ENCODE measurements at places on chromosomes 7 and 10.

DNA sequence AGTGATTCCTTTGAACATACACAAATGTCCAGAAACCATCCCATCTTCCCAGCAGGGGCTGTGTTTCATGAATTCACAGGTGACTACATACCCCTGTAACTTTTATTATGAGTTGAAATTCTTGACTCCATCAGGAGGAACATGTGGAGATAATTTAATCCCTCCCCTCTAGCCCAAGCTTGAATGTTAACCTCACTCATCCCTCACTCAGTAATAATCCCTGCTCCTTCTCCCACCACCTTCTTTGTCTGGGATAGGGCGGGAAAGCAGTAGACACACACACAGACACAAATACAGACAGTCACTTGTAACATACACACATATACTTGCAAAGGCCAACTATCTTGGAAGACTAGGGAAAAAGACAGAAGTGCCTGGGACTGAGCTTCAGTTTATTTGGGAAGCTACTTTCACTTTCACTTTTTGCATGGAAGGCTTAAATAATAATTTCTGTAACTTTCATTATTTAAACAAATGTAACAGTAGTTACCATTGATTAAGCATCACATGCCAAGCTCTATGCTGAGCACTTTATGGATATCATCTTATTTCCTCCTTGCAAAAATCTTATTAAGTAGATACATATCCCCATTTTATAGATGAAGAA lies 7.3 kb downstream of the AASS start:
- no peak for DNase-seq

DNA sequence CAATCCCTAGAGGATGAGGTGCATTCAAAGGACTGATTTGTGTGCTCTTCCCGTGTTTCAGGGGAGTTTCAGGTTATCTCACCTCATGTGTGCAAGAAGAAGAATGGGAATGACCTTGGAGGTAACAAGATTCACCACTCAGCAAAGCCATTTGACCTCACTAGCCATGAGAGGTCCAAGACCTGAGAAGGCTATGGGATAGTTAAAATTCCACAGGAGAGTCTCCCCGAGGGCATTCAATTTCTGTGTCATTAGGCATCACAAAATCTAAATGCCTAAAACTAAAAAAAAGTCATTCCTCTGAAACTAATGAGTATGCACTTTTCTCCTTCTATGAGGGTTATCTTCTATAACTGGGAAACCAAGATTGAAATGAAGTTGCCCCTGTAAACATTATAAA lies 433.4 kb downstream of the KCNMA1 start:
- no peak for DNase-seq

DNA sequence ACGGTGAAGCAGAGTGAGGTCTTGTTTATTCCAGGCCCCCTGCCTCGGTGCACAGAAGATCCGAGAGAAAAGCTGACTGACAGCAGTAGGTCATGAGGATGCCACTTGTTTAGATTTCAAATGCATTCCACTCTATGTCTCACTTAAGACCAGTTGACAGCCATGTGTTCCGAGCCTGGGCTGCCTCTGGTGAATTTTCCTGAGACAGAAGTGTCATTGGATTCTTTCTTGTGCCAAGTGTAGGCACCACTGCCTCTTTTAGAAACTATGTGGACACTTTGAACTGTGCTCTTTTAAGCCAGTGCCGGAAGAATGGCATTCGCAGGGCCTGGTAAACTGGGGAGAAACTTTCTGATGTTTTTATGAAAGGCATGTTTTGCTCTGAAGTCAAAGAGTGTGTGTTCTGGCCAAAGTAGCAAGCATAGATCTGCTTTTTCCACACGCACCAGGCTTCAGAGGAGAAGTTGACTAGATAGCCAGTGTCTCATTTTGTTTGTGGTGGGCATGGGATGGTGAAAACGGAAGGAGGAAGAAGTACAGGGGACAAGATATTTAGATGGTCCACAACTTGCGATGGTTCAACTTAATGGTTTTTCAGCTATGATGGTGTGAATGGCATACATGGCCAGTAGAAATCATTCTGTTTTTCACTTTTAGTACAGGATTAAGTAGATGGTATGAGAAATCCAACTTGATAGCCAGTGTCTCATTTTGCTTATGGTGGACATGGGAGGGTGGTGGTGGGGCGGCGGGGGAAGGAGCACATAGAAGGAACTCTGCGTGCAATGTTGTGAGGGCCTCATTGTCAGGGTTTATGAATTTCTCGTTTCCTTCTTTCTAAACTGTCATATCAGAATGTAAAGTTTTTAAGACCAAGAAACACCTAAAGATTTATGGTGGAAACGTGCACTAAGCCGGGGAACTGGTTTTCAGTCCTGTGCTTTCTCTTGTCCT lies 41.5 kb downstream of the CYP17A1 start:
- no peak for DNase-seq

DNA sequence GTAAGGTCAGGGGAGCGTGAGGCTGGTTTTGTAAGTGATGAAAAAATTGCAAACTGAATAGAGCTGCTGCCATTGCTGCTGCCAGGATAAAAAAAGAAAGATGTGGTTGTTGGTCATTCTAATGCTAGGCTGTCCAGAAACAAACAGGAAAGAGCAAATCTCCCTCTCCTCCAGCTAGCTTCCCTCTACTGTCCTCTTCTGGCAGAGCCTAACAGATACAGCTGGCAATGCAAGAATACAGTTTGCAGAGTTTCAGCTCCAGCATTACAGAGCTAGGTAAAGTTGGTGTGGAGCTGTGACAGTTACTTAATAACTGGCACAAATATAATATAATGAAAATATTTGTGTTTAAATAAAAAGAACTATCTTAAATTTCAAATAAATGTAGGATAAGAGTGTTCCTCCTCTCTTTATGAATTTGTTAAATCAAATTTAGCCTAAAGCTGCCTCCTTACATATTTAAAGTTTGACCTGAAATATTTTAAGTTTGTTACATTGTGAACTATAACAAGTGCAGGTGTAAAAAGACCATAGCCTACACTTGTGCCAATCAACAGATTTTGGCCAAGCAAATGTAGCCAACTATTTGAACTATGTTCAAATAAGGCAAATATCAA lies 407.7 kb downstream of the SH2D4B start:
- no peak for DNase-seq

DNA sequence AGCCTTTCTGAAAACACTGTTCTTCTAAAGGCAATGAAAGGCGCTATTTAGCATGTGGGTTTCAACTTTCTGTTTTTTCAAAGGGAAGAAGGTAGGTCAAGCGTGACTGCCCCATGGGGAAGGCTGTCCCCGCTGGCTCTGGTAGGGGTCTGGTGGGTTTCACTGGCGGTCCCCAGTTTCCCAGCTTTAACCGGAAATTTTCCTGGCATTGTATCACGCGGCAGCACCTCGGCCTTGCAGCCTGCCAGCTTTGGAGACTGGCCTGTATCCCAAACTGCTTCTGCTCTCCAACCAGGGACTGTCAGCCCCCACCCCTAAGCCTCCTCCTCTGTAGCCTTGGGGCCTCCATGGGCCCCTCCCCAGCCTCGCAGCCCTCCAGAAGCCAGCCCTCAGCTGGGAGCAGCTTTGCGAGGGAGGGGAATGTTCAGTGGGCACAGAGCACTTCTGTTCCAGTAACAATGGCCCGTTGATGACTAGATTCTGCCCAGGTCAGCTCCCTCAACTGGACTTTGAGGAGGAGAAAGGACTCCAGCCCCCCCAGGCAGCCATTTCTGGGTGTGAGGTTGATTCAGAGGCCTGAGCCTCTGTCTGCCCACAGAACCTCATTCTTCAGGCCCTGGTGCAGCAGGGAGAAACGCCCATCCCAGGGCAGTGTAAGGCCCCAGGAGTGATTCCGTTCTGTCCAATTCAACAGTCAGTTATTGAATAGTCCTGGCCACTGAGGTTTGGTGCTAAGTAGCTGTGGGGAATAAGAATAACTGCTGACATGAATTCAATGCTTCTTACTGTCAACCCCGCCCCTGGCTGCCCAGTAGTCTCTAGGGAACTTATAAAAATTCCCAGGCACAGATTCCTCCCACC lies 17.1 kb downstream of the CHST3 start:
- no peak for DNase-seq

- no peak for DNase-seq
These were observed 14.2 kb downstream of the MTURN start for GRCh38 chr7:30148951-30149459.

DNA sequence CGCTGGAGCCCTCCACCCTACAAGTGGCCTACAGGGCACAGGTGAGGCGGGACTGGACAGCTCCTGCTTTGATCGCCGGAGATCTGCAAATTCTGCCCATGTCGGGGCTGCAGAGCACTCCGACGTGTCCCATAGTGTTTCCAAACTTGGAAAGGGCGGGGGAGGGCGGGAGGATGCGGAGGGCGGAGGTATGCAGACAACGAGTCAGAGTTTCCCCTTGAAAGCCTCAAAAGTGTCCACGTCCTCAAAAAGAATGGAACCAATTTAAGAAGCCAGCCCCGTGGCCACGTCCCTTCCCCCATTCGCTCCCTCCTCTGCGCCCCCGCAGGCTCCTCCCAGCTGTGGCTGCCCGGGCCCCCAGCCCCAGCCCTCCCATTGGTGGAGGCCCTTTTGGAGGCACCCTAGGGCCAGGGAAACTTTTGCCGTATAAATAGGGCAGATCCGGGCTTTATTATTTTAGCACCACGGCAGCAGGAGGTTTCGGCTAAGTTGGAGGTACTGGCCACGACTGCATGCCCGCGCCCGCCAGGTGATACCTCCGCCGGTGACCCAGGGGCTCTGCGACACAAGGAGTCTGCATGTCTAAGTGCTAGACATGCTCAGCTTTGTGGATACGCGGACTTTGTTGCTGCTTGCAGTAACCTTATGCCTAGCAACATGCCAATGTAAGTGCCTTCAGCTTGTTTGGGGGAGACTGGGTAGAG lies at the start of gene COL1A2:
COL1A2 (plus strand) TSS at position 459 of the 704 bp plus-strand sequence; CDS start at position 596, 137 bp downstream.
- no peak for DNase-seq

- DNase-seq: peak; percentile 62
These were observed 6.1 kb downstream of the CHST3 start for GRCh38 chr10:71970331-71970730.

DNA sequence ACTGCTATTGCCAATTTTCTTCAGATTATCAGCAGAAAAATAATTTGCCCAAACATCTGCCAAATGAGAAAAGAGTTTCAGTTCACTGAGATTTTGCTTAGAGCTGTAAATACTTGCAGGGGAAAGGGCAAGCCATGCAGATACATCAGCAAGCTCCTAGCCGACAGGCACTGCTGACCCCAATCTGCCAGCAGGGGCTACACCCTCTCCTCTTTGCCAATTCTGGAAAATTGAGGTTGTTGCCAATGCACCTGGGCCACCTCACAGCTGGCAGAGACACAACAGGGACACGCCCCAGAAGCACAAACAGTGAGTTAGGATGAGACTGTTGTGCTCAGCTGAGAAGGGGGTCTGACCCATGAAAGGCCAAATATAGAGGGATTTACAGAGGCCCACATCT lies 129.5 kb upstream of the MYO3A start:
- no peak for DNase-seq

DNA sequence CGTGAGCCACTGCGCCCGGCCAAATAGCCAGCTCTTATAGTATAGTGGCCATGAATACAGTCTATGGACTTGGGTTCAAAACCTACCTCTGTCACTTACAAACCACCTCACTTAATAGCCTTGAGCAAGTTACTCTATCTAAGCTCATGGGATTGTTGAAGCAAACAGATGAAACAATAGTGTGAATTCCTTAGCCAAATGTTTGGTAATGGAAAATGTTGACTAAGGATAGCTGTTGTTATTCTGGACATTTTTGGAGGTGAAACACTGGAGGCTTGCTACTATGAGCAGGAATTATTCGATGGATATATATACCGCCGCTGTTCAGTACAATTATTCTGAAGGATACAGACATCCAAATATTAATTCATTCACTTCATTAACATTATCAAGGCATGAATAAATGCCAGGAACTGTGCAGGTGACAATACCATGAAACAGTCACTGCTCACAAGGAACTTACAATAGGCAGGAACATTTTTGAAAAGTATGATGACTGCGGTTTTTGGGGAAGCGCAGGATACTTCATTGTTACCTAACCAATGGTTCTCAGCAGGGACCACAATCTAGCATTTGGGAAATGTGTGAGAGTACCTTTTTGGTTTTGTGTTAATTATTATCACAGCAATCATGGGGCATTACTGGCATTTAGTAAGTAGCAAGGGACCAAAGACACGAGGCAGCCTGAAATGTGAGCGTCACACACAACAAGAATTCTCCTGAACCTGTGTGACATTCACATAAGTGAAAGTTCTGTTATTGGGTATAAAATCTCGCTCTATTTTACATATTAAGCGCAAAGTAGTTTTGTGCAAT lies 55.7 kb downstream of the CUBN start:
- no peak for DNase-seq

GRCh38 chr7:123417580-123417979 lies 116.8 kb downstream of the IQUB start:
- DNase-seq: no peak

- no peak for DNase-seq
These were observed 12.0 kb downstream of the ZSCAN25 start for GRCh38 chr7:99628471-99629465.

- no peak for DNase-seq
These were observed 46.0 kb upstream of the CDK1 start for GRCh38 chr10:60732198-60732806.
